ENCODE measurements at places on chromosomes 11 and 22. TPM values are rescaled to one million over a fixed set of nuclear protein-coding genes. Genes with fewer than 3 reads are reported as not detected.

Gene SERHL2
- 2.4 TPM for total RNA-seq

Gene CTSW
- 0.75 TPM for total RNA-seq

Gene SLC22A12
- total RNA-seq = not detected

Gene NELL1
- 6.5 TPM for total RNA-seq

Gene ADAMTS15
- 17.8 TPM for total RNA-seq

Gene SERPIND1
- 0.09 TPM for total RNA-seq

Gene NLRP14
- total RNA-seq = 0.04 TPM

DNA sequence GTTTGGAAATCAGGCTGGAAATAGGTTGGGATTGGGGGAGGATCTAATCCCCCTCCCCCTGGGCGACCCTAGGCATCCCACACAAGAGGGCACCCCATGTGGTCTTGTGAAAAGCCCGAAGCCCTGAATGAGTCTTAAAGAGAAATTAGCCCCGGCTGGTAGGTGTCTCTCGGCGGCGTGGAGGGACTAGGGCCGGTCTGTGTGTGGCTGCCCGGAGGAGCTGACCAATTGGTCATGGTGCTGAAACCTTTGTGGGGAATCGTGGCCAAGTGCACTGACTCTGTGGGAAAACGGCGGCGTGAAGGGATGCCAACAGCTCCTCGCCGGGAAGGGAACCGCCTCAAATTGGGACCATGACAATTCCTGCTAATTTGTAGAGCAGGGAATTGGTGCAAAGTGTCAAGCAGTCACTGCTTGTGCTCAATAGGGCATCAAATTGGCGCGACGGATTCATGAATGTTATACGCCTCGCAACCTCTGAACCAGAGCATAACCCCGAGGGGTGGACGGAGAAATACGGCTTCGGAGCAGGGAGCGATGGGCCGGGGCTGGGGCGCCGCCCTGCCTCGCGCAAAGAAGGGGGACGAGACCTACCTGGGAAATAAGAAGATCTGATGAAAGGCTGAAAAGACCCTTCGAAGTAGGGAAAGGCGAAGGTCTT lies 1.5 kb downstream of the DBX1 start:
- DNase-seq = peak; percentile 88
- peak overlapping the region; percentile 57 for H3K27ac ChIP-seq
- H3K36me3 ChIP-seq = no peaks in the 10 kb centered on the region
- peaks cover 86% of the 10 kb centered on the region for H3K27me3 ChIP-seq
- peak overlapping the region; percentile 42 for H3K4me3 ChIP-seq

- H3K4me1 ChIP-seq = peaks cover 7% of the 10 kb centered on the region
- no peak overlapping the region for H3K4me3 ChIP-seq
- H3K36me3 ChIP-seq = no peaks in the 10 kb centered on the region
- peaks cover 2% of the 10 kb centered on the region for H3K27me3 ChIP-seq
Measured at GRCh38 chr11:45253640-45254039, 32.5 kb downstream of the SYT13 start.

GRCh38 chr11:78424334-78425270 lies 7.0 kb upstream of the GAB2 start:
- no peaks in the 10 kb centered on the region for H3K27me3 ChIP-seq
- H3K36me3 ChIP-seq = no peaks in the 10 kb centered on the region
- no peak overlapping the region for H3K4me3 ChIP-seq
- peaks cover 12% of the 10 kb centered on the region for H3K4me1 ChIP-seq
- H3K27ac ChIP-seq = peak overlapping the region; percentile 84
- peak; percentile 62 for DNase-seq

- H3K36me3 ChIP-seq = peaks cover 4% of the 10 kb centered on the region
- peaks cover 4% of the 10 kb centered on the region for H3K4me1 ChIP-seq
- DNase-seq = no peak
- no peak overlapping the region for H3K4me3 ChIP-seq
- H3K27ac ChIP-seq = no peak overlapping the region
Measured at GRCh38 chr22:17990147-17990546, 34.2 kb downstream of the MICAL3 start.

DNA sequence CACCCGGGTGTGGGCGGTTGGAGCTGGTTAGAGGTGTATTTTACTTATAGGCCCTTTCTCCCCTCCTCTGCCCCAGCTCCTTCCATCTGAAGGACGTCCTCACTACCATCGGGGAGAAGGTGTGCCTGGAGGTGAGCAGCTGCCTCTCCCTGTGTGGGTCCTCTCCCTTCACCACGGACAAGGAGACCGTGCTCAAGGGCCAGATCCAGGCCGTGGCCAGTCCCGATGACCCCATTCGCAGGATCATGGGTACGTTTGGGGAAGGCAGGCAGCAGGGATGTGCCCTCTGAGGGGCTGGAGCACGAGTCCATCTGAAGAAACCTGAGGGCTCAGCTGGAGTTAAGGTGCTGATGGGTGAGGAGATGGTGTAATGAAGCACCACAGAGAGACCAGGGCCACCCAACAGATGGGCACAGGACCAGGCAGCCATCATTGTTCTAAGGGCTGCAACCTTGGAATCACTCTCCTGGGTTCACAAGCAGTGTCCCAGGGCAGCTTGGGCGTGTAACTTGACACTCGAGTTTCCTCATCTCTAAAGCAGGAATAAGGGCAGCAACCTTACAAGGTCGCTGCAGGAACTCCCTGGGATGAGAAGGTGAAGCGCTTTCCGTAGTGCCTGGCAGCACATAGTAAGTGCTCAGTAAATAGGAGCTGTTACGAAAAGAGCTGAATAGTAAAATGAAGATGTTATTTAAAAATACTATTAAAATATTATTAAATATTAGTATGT lies 29.4 kb downstream of the TCP11L1 start:
- no peak for DNase-seq
- no peak overlapping the region for H3K4me3 ChIP-seq
- H3K36me3 ChIP-seq = peaks cover 59% of the 10 kb centered on the region
- no peak overlapping the region for H3K27ac ChIP-seq

GRCh38 chr22:20396639-20397038 lies 2.7 kb downstream of the ZNF74 start:
- no peak for DNase-seq
- H3K27me3 ChIP-seq = no peaks in the 10 kb centered on the region
- peaks cover 22% of the 10 kb centered on the region for H3K4me1 ChIP-seq
- H3K27ac ChIP-seq = no peak overlapping the region
- peaks cover 20% of the 10 kb centered on the region for H3K36me3 ChIP-seq

DNA sequence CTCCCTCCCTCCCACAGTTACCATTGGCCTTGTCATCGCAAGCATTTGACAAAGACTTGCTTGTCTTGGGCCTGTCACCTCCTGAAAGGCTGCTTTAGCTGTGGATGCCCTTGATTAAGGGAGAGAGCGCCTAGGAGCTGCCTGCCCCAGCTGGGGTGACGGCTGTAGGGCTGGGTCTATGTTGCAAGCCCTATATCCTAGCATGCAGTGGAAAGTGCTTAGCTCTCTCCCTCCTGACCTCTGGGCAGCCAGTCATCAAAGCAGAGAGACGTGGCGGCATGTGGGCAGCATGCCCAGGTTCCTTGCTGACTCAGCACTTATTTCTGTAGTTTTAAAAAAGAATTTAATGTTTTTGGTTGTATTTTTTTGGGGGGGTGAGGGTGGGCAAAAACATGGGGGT lies 75.9 kb downstream of the BARX2 start:
- no peaks in the 10 kb centered on the region for H3K36me3 ChIP-seq
- no peak overlapping the region for H3K4me3 ChIP-seq
- H3K27ac ChIP-seq = no peak overlapping the region
- H3K27me3 ChIP-seq = no peaks in the 10 kb centered on the region
- no peaks in the 10 kb centered on the region for H3K4me1 ChIP-seq
- DNase-seq = no peak

DNA sequence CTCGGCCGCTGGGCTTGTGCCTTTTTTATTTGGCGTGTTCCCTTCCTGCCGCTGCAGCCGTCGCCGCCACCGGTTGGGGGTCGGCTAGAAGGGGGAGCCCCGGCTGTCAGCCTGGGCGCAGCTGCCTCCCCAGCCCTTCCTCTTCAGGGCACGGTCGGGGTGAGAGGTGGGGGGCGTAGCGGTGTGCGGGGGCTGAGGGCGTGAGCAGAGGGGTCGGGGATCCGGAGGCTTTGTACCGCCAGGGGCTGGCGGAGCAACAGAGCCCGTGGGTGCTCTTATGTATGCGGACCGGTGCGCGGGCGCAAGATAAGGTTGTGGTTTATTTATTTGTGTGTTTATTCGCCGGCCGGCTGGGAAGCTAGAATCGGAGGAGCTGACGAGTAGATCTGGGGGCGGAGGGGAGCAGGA lies 477 bp downstream of the ZBTB16 start:
- no peak for DNase-seq
- peaks cover 24% of the 10 kb centered on the region for H3K4me1 ChIP-seq
- peak overlapping the region; percentile 75 for H3K27ac ChIP-seq
- H3K36me3 ChIP-seq = peaks cover 8% of the 10 kb centered on the region
- peaks cover 43% of the 10 kb centered on the region for H3K27me3 ChIP-seq

DNA sequence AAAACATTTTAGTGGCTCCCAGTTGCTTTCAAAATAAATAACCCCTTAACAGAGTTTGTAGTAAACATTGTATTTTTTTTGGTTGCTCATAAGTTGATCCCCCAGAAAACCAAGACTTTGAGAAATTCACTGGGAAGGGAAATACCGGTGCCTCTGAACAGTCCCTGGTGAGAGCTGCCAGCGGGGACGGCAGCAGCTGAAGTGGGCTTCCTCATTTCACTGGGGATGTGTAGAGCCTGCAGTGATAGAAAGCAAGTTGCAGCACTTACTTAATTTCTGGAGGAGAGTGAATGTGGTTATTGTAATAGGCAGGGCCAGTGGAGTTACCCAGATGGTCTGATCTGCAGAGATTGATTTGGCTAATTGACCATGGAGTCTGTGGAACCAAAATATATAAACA lies 18.6 kb upstream of the MCHR1 start:
- H3K27ac ChIP-seq = no peak overlapping the region
- peaks cover 9% of the 10 kb centered on the region for H3K4me1 ChIP-seq
- no peak for DNase-seq
- no peaks in the 10 kb centered on the region for H3K27me3 ChIP-seq
- no peak overlapping the region for H3K4me3 ChIP-seq
- no peaks in the 10 kb centered on the region for H3K36me3 ChIP-seq

DNA sequence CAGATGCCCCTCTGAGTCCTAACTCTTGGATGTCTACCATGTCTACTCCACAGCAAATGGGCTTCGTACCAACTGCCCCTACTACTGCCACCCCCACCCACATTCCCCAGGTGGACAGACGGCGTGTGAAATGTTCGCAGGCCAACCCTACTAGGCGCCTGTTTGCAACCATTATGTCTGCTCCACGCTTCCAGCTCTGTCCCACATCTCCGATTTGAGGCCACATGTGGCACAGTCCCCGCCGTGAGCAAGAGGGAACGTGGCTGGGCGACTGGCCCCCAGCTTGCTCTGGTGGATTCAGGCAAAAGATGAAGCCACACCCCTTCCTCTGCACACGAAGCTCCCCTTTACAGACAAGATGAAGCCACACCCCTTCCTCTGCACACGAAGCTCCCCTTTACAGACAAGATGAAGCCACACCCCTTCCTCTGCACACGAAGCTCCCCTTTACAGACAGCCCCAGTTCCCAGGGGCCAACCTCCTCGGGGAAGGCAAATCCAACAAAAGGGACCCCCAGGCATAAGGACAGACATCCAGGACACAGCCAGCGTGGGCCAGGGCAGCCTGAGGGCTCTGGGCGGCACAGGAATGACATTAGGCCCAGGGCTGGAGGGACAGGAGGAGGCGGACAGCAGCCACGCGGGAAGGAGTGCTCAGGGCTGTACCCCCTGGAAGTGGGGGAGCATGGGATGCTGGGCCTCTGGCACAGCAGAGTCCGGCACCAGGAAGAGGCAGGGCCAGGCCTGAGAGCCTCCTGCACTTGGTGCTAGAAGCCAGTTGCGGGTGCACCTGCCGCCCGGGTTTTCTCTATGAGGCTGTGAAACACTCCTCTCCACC lies 106.2 kb downstream of the SHANK2 start:
- no peaks in the 10 kb centered on the region for H3K4me1 ChIP-seq
- H3K36me3 ChIP-seq = no peaks in the 10 kb centered on the region
- H3K4me3 ChIP-seq = no peak overlapping the region

- H3K4me1 ChIP-seq = peaks cover 45% of the 10 kb centered on the region
- DNase-seq = no peak
- no peak overlapping the region for H3K27ac ChIP-seq
- no peak overlapping the region for H3K4me3 ChIP-seq
- H3K27me3 ChIP-seq = peaks cover 4% of the 10 kb centered on the region
Measured at GRCh38 chr11:72754149-72754543, 1.9 kb upstream of the ARAP1 start.

- H3K36me3 ChIP-seq = no peaks in the 10 kb centered on the region
- H3K27me3 ChIP-seq = no peaks in the 10 kb centered on the region
- no peaks in the 10 kb centered on the region for H3K4me1 ChIP-seq
- H3K27ac ChIP-seq = no peak overlapping the region
- H3K4me3 ChIP-seq = no peak overlapping the region
Measured at GRCh38 chr11:26792941-26793340, 71.1 kb upstream of the SLC5A12 start.

DNA sequence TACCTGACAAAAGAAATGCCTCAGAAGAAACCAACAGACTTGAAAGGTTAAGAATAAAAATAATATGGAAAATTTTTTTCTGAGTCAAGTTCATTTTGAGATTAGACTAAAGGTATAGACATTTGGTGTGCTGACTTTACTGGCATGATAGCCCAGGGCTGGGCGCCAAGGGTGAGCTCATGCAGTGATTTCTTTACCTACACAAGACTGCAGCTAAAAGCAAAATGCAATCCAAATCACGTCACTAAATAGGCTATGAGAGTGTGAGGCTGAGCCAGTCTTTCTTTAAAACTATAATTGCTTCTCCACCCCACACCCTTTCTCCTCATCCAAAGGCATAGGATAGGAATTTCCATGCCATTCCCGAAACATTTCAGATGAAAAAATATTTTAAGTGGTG lies 196.5 kb downstream of the FAM76B start:
- peaks cover 8% of the 10 kb centered on the region for H3K4me1 ChIP-seq
- peak; percentile 94 for DNase-seq
- H3K27ac ChIP-seq = peak overlapping the region; percentile 59
- no peaks in the 10 kb centered on the region for H3K36me3 ChIP-seq
- H3K27me3 ChIP-seq = no peaks in the 10 kb centered on the region

GRCh38 chr22:43152357-43153071 lies 1.2 kb downstream of the TSPO start:
- H3K27ac ChIP-seq = peak overlapping the region; percentile 70
- DNase-seq = peak; percentile 70
- peak overlapping the region; percentile 64 for H3K4me3 ChIP-seq

- H3K27ac ChIP-seq = no peak overlapping the region
- no peak overlapping the region for H3K4me3 ChIP-seq
- no peak for DNase-seq
- H3K4me1 ChIP-seq = no peaks in the 10 kb centered on the region
- H3K27me3 ChIP-seq = no peaks in the 10 kb centered on the region
- H3K36me3 ChIP-seq = no peaks in the 10 kb centered on the region
Measured at GRCh38 chr22:42188808-42189447, 58.3 kb upstream of the CYP2D6 start.

All from muscle of leg (tissue), 16 donors.